ENCODE measurements at places on chromosomes 1 and 21. TPM values are rescaled to one million over a fixed set of nuclear protein-coding genes. Genes with fewer than 3 reads are reported as not detected.

Gene GSTM5
- 0.06 TPM for total RNA-seq

GRCh38 chr1:70210820-70211219 lies 5.4 kb upstream of the LRRC40 start:
- peaks cover 38% of the 10 kb centered on the region for H3K4me1 ChIP-seq
- H3K36me3 ChIP-seq, result peaks cover 19% of the 10 kb centered on the region
- no peak for DNase-seq
- H3K4me3 ChIP-seq, result no peak overlapping the region

GRCh38 chr1:13759072-13759471 lies 59.1 kb downstream of the PRDM2 start:
- no peak for DNase-seq
- peaks cover 74% of the 10 kb centered on the region for H3K4me1 ChIP-seq
- H3K27me3 ChIP-seq, result no peaks in the 10 kb centered on the region
- no peak overlapping the region for H3K4me3 ChIP-seq
- H3K27ac ChIP-seq, result peak overlapping the region; percentile 56

DNA sequence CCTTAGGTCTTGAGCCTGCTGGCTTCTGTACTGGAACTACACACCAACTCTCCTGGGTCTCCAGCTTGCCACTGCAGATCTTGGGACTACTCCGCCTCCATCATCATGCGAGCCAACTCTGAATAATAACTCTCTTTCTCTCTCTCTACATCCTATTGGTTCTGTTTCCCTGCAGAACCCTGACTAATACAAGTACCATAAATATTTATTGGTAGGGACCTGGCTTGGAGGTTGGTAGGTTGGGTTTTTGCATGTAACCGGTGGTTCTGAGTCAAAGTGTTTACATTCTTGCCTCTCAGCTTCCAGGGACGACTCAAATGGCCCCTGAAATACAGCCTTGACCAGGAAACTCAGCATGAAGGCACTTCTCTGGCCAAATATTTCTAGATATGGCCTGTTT lies 110.4 kb downstream of the KCND3 start:
- H3K36me3 ChIP-seq, result no peaks in the 10 kb centered on the region
- H3K27ac ChIP-seq, result no peak overlapping the region
- no peak overlapping the region for H3K4me3 ChIP-seq
- no peaks in the 10 kb centered on the region for H3K4me1 ChIP-seq
- H3K27me3 ChIP-seq, result peaks cover 25% of the 10 kb centered on the region
- no peak for DNase-seq

GRCh38 chr1:29933067-29933466 lies 696.7 kb downstream of the PTPRU start:
- no peak overlapping the region for H3K27ac ChIP-seq
- peaks cover 9% of the 10 kb centered on the region for H3K27me3 ChIP-seq
- no peak overlapping the region for H3K4me3 ChIP-seq
- H3K36me3 ChIP-seq, result no peaks in the 10 kb centered on the region

Gene UBE2U
- total RNA-seq, result not detected

DNA sequence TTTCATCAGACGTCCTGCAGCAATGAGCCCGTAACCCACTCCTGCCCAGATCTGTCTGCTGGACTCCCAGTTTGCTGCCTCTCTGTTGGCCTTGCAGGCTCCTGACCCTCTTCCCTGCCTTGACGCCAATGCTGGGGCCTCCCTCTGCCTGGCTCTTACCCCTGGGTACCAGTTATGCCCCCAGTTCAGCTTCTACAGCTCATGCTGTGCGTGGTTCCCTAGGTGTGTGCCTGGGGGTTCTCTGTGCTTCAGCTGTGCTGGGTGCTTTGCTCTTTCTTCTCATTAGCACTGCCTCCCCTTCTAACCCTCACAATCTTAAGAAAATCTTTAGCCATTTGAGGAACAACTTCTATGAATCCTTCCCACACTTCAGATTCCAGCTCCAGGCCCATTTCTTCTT lies 151.4 kb downstream of the ZSCAN20 start:
- no peak for DNase-seq
- H3K36me3 ChIP-seq, result no peaks in the 10 kb centered on the region
- H3K27me3 ChIP-seq, result peaks cover 27% of the 10 kb centered on the region
- no peaks in the 10 kb centered on the region for H3K4me1 ChIP-seq
- H3K4me3 ChIP-seq, result no peak overlapping the region

Gene GOLT1A
- 0.33 TPM for total RNA-seq

Gene L1TD1
- 0.41 TPM for total RNA-seq

Gene RHBDL2
- not detected for total RNA-seq

- no peak for DNase-seq
- H3K4me1 ChIP-seq, result peaks cover 16% of the 10 kb centered on the region
- peaks cover 17% of the 10 kb centered on the region for H3K36me3 ChIP-seq
- H3K27ac ChIP-seq, result no peak overlapping the region
- no peak overlapping the region for H3K4me3 ChIP-seq
- H3K27me3 ChIP-seq, result no peaks in the 10 kb centered on the region
Measured at GRCh38 chr1:180482425-180483275, 19.7 kb downstream of the ACBD6 start.

DNA sequence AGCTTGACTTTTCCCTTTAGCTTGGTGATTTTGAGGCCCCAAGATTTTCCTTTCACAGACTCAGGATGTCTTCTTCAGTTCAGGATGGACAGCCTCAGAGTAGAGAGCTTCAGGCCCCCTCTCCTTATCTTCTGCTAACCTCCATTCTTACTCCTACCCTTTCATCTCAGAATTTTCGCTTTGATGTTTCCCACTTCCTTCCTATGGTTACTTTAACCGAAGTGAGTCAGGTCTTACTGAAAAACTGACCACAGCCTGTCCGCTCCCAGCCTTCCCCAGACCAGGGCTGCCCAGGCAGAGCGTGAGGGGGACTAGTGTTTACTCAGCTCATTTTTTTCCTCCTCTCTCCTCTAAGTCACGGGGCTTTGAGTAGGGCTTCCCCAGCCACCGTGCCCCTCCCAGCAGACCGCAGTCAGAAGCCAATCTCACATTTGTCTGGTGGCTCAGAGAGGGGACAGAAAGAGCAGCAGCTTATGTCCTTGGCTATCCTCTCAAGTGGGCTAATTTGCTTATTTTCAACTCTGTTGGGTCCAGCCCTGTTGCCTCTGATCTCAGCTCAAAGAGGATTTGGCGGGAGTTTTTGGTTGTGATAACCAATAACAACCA lies 4.2 kb upstream of the IL19 start:
- peaks cover 57% of the 10 kb centered on the region for H3K4me1 ChIP-seq
- DNase-seq, result peak; percentile 70
- H3K36me3 ChIP-seq, result no peaks in the 10 kb centered on the region
- H3K4me3 ChIP-seq, result peak overlapping the region; percentile 33
- H3K27ac ChIP-seq, result peak overlapping the region; percentile 9

Gene DCST1
- not detected for total RNA-seq

Gene GBP7
- 0.36 TPM for total RNA-seq

GRCh38 chr1:86435327-86435726 lies 11.4 kb downstream of the CLCA2 start:
- H3K27ac ChIP-seq, result no peak overlapping the region
- no peaks in the 10 kb centered on the region for H3K36me3 ChIP-seq
- H3K27me3 ChIP-seq, result peaks cover 9% of the 10 kb centered on the region
- DNase-seq, result no peak
- H3K4me1 ChIP-seq, result no peaks in the 10 kb centered on the region

DNA sequence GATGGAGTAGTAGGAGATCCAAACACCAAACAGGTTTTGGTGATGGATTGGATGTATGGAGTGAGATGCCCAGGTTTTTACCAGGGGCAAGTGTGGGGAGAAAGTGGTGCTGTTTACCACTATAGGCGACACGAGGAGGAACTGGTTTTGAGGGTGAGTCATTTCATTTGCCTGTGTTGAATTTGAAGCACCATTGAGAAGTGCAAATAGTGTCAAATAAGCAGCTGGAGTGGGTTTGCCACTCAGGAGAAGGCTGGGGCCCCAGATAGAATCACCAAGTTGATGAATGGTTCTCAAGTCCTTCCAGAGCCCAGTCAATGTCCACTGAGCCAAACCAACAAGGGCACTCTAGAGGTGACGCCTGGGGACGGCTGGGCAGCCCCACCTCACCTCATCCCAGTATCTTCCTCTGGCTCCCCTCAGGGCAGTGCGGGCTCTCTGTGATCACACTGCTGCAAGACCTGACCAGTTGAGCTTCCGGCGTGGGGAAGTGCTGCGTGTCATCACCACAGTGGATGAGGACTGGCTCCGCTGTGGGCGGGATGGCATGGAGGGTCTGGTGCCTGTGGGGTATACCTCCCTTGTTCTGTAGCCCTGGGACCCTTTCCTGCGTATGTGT lies 9.4 kb downstream of the RUSC1 start:
- H3K4me3 ChIP-seq, result no peak overlapping the region
- no peaks in the 10 kb centered on the region for H3K27me3 ChIP-seq
- no peak for DNase-seq
- peak overlapping the region; percentile 13 for H3K27ac ChIP-seq
- peaks cover 21% of the 10 kb centered on the region for H3K36me3 ChIP-seq

Gene AADACL3
- total RNA-seq, result not detected

- no peaks in the 10 kb centered on the region for H3K27me3 ChIP-seq
- H3K4me3 ChIP-seq, result no peak overlapping the region
- no peaks in the 10 kb centered on the region for H3K36me3 ChIP-seq
- DNase-seq, result no peak
- H3K27ac ChIP-seq, result no peak overlapping the region
Measured at GRCh38 chr1:196090226-196090625, 518.0 kb downstream of the KCNT2 start.

- H3K27ac ChIP-seq, result no peak overlapping the region
- peaks cover 8% of the 10 kb centered on the region for H3K36me3 ChIP-seq
- H3K4me1 ChIP-seq, result peaks cover 12% of the 10 kb centered on the region
Measured at GRCh38 chr1:97424209-97424608, 496.6 kb downstream of the DPYD start.

GRCh38 chr1:220999872-221000863 lies 120.9 kb downstream of the HLX start:
- no peaks in the 10 kb centered on the region for H3K4me1 ChIP-seq
- H3K27me3 ChIP-seq, result peaks cover 4% of the 10 kb centered on the region
- no peak overlapping the region for H3K4me3 ChIP-seq
- H3K27ac ChIP-seq, result no peak overlapping the region

Gene CEP104
- total RNA-seq, result 28.8 TPM

DNA sequence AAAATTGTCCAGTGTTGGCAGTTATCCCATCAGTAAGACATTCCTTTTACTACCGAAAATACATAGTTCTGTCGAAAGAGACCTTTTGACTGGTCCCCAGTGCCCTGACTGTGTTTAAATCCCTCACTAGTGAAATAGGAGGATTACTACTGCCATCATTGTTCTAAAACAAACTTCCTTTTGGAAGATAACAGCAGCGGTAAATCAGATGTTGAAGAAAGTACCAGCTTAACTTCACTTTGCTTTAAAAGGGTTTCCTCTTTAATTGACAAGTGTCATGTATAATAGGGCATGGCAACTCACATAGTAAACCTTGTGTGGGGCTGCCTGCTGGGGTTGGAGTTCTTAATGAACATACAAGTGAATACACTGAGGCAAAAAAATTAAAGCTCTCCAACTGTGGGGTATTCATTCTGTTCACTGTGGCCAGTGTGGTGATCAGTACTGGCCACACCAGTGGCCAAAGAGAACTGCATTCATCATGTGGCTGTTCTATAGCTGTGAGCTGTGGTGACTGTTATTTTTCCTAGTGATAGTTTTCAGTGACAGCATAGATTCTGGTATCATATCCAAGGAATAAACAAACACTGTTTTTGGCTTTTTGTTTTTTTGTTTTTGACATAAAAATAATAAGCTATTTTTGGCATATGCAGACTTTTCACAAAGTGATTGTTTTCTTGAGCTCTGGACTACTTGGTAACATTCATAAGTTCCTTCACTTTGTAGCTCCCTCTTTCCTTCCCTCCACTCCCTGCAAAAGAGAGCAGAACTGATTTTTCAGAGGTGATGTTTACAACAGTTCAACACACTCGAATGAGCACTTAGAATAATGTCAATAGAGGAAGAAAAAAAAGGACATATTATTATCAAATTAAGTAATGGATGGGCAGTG lies 74.5 kb downstream of the NFIA start:
- H3K27ac ChIP-seq, result no peak overlapping the region
- H3K4me1 ChIP-seq, result peaks cover 25% of the 10 kb centered on the region
- peaks cover 10% of the 10 kb centered on the region for H3K27me3 ChIP-seq

DNA sequence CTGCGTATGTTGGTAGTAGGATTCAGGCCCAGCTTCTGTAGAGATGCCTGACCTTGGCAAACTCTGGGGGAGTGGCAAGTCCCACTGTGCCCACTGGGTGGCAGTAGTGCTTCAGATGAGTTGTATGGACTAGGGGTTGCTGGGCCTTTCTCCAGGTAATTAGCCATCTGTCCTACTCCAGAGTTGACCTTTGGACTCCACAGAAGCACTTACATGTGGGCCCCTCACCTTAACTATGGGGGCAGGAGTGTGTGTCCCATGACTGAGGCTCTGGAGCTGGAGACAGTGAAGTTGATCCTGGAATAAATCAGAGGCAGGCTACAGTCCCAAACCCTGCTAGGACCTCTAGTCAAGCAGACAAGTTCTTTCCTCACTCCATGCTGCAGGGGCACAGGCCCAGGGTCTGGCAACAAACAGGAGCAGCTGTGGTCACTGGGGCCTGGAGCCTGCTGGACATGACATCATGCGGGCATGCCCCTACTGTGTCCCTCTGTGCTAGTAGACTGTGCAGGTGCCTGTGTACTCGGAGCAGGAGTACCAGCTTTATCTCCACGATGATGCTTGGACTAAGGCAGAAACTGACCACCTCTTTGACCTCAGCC lies 4.6 kb downstream of the DMAP1 start:
- H3K36me3 ChIP-seq, result peaks cover 1% of the 10 kb centered on the region
- H3K27ac ChIP-seq, result peak overlapping the region; percentile 11
- H3K4me3 ChIP-seq, result no peak overlapping the region
- DNase-seq, result peak; percentile 61

Measured in activated naive CD8-positive, alpha-beta T cell treated with anti-CD3 and anti-CD28 coated beads for 36 hours (primary cell).